ENCODE measurements at places on chromosomes 16 and 17.
A peak's percentile ranks its signal among the peaks of the same experiment; 100 is the strongest.

DNA sequence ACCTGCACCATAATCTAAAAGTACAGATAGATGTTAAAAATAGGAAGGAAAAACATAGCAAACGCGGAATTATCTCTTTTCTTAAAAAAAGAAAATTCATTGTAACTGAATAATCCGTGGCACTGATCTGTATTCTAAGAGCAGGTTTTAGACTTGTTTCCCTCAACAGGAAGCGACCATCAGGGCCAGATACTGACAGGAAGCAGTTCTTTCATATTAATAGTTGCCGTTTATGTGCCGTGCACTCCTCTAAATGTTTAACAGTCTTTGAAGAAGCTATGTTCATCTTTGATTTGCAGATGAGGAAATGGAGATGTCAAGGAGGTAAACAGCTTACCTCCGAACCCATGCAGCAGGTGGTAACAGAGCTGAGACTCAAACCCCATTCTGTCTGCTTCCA, 23.6 kb downstream of the DYNLRB2 start:
- DNase-seq = no peak

DNA sequence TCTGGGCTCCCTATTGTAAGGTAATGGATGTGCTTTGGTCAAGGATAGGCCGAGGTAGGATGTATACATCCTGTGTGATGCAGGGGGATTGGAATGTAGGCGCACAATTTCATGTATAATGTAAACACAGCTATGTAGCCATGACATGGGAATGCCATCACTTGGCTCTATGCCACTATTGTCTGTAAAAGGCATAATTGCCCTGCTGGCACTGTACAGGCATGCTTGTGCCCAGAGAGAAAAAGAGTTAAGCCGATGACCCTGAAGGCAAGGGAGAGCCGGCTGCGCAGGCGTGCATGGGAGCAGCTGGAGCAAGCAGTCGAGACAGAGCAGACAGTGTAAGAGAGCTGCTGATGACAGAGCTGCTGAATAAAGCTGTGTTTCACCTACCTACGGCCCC, 212.5 kb upstream of the CPHXL start:
- no peak for DNase-seq

DNA sequence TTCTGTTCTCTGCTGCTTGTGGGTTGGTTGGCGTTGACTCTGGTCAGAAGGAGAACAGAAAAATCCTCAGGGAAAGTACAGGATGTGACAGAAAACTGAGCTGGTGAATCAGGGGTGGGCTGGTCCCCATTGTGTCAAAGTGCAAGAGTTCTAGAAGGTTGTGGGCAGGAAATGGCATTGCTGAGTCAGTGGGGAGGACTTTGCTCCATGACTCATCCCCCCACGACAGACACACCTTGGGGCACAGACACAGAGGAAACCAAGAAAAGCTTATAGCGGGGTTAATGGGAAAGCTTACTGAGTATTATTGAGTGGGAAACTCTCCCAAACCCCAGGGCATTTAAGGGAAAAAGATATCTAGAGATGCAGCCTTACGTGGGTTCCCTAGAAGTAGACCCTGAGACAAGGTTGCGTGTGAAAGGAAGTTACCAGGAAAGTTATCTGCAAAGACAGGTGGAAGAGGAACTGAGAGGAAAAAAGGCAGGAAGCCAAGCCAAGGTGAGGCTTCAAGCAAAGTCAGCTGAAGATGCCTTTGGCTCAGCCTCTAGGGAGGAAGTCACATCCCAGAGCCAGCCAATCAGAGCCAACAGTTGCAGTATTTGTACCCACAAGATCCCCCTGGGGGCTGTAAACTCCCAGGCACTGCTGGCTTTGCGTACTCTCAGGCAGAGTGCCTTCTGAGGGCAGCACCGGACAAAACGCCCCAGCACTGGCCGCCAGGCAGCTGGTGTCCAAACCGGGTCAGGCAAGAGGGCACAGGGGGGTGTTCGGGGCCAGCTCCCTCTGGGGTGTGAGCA, 86.4 kb downstream of the FOXL1 start:
- DNase-seq = peak; percentile 83

- DNase-seq = no peak
Observed at GRCh38 chr17:75769536-75769935, 4.5 kb upstream of the GALK1 start.

- DNase-seq = peak; percentile 36
Observed at GRCh38 chr16:20901436-20902112, 1.0 kb downstream of the LYRM1 start.

DNA sequence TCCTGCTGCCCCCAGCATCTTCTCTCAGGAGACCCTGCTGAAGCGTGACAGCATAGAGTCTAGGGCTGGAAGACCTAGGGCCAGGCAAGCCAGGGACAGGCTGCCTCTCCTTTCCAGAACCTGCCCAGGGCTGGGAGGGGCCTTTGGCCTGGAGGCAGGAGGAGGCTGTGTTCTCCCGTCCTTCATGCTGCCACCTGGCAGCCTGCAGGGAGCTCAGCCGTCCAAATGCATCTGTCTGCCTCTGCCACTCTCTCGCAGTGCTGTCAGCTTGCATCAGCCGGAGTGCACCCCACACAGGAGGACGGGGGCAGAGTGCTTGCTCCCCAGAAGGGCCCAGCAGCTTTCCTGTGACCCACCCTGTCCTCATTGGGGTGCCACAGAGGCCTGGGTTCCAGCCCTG, 31.3 kb downstream of the ARHGAP23 start:
- no peak for DNase-seq

- DNase-seq = peak; percentile 56
Observed at GRCh38 chr16:56643080-56643778, 4.8 kb downstream of the MT1A start.

DNA sequence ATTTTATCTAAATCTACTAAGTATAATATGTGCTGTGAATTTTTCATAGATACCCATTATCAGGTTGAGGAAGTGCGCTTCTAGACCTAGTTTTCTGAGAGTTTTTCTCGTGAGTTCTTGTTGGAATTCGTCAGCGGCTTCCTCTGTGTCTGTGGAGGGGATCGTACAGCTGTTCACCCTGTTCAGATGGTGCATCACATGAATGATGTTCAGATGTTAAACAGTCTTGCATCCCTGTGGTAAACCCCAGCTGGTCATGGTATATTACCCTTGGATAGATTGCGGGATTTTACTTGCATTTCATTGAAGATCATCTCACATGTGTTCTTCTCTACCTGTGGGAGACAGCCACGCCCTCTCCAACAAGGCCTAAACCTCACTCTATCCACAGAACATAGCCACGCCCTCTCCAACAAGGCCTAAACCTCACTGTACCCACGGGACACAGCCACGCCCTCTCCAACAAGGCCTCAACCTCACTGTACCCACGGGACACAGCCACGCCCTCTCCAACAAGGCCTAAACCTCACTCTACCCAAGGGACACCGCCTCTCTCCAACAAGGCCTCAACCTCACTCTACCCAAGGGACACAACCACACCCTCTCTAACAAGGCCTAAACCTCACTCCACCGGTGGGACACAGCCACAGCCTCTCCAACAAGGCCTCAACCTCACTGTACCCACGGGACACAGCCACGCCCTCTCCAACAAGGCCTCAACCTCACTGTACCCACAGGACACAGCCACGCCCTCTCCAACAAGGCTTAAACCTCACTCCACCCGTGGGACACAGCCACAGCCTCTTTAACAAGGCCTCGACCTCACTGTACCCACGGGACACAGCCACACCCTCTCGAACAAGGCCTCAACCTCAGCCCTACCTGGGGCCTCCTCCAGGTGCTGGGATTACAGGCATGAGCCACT, 180.2 kb upstream of the CHMP6 start:
- no peak for DNase-seq

DNA sequence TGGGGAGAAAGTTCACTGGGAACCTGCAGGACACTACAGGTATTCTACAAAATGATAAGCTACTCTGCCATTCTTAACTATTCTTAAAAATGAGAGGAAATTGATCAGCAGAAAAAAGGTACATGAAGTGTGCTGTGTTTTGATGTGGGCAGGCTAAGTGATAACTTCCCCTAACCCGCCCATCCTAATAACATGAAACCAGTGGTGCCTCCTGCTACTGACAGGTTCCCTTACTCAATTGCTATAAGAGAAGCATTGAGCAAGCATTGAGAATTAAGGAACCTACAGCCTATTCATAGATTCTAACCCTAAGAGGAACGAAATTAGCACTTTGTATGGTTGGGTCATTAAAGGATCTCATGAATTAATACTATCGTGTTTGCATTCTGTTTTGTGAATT, 18.9 kb downstream of the XYLT1 start:
- DNase-seq = no peak

DNA sequence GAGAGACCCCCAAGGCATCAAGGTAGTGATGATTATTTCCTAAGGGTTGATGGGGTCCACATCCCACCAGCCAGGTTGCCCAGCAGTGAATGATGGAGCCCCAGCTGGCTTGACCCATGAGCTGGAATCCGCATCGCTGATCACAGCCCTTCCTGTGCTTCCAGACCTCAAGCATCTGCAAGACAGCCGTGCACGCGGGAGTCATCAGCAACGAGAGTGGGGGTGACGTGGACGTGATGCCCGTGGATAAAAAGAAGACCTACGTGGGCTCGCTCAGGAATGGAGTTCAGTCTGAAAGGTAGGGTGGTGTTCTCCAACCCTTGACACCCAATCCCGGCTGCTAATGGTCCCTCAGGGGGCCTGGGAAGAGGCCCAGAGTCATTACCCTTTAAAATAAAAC, 69.3 kb downstream of the CRISPLD2 start:
- peak; percentile 31 for DNase-seq

- no peak for DNase-seq
Observed at GRCh38 chr17:75181608-75182318, 996 bp downstream of the SUMO2 start.

DNA sequence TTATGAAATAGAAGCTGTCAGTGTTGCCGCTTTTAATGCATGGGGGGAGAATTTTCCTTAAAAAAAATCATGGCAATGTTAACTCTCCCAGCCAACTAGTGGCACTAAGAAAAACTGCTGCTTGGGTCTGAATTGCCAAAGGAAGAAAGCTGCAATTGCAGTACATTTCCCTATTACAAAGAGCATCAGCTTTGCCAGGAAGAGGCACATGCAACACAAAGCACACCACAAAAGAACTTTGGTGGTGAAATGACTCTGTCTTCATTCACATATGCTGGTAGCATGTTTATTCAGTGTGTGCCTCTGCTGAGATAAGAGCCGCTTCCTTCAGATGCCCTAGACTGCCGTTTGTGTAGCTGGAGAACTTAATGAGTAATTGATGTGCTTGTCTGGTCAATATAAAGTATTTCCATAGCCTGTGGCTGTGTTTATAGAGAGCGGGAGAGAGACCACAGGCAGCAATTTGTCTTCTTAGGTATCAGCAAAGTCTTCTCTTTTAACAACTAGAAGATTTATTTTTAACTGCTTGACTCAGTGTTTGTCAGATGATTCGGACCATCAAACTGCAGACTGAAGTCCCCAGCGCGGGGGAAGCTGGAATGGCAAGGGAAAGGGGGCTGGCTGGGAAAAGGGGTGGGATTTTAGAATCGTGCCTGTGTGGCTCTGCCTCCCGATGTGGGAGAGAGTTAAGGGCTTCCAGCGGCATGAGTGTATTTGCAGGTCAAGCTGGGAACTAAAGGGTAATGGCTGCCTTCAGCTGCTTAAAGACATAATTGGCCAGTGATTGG, 115.1 kb downstream of the MRTFB start:
- peak; percentile 49 for DNase-seq

- no peak for DNase-seq
Observed at GRCh38 chr16:85978291-85978775, 79.4 kb downstream of the IRF8 start.

DNA sequence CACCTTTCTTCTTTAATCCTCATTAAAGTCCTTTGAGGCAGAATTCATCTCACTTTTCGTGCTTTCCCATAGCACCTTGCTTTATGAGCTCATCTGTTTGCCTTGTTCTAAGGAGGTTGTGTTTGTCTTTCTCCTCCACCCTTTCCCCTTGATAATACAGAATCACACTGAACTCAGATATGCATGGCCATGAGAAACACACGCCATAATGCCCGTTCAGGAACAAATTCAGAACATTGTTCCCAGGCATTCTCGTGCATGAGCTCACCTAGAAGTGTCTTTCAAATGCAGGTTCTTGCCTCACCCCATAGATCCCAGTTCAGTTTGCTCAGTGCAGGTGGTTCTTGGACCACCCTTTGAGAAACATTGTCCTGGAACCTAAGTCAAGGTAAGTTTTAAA, 71.1 kb downstream of the TMEM114 start:
- no peak for DNase-seq

DNA sequence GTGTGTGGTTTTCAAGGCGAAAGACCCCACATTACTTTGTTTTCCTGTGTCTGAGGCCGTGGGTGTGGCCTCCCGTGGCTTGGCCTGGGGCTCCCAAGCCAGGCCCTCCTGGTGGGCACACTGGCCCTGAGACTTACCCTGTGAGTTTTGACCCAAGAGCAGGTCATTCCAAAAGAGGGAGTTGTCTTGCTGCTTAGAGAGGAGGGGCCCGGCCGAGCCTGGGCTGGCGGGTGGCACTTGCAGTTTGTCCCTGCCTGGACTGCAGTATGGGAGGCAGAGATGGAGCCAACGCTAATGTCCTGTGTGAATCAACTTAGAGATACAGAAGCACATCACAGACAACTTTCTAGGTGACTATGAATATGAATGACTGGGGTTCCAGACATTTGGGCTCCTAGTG, 22.7 kb downstream of the PLEKHG4 start:
- no peak for DNase-seq

DNA sequence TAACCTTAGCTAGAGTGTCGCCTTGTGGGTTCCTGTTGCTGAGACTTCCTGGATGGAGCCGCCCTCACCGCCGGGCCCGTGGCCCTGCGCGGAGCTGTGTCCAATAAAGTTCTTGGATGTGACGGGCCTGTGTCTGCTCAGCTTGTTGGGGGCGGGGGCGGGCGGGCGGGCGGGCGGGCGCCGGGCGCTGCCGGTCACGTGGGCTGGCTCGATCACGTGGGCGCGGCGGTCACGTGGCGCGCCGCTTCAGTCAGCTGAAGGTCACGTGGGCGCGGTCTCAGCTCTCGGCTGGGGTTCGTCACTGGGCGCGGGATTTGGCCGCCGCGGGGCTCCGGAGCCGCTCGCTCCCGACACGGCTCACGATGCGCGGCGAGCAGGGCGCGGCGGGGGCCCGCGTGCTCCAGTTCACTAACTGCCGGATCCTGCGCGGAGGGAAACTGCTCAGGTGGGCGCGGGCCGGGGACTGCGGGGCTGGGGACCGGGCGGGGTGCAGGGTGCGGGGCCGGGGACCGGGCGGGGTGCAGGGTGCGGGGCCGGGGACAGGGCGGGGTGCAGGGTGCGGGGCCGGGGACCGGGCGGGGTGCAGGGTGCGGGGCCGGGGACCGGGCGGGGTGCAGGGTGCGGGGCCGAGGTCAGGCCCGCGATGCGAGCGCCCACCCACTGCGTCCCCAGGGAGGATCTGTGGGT, at the start of gene AMDHD2:
Gene AMDHD2, plus strand, starts transcription at position 275 of the 687 bp plus-strand sequence. Its CDS starts 88 bp downstream, at position 363.
- peak; percentile 97 for DNase-seq

DNA sequence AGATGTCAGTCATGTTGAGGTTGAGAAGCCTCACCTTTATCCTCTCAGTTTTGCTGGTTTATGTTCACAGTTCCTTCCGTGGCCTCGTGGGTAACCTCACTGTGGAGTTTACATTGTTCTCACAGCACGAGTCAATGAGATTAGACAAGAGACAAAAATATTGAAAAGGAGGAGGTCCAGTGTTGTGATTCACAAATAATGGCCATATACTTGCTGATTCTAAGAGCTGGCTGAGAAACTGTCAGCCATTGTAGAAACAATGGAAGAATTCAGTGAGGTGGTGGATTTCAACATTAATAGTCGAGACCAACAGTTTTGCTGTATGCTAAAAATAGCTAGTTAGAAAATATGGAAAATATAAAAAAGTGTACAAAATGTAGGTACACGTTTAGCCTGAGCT, 176.4 kb upstream of the WSCD1 start:
- DNase-seq = no peak

GRCh38 chr16:86306811-86307513, 203.4 kb upstream of the FOXF1 start:
- no peak for DNase-seq

Data from AG08395 (cell line).